ENCODE measurements at places on chromosomes 12 and 14. TPM values are rescaled to one million over a fixed set of nuclear protein-coding genes. Genes with fewer than 3 reads are reported as not detected.

RD3L gene
- not detected for total RNA-seq

GPR162 gene
- total RNA-seq = 2.7 TPM

KRT84 gene
- total RNA-seq = not detected

GRIN2B gene
- 0.08 TPM for total RNA-seq

OTX2 gene
- total RNA-seq = not detected

SLC6A15 gene
- 38.2 TPM for total RNA-seq

BCL2L14 gene
- not detected for total RNA-seq
